ENCODE measurements at places on chromosomes 7 and 10.

- no peak for DNase-seq
These were observed 390.9 kb upstream of the CELF2 start for GRCh38 chr10:10626734-10627133.

- DNase-seq, result no peak
These were observed 38.2 kb upstream of the CYP2C18 start for GRCh38 chr10:94645285-94645684.

GRCh38 chr7:152868122-152869040, 108.8 kb downstream of the ACTR3B start:
- DNase-seq, result no peak

- DNase-seq, result no peak
These were observed 779 bp downstream of the NFKB2 start for GRCh38 chr10:102396317-102396650.
